Caudate nucleus (tissue), 63 donors: ENCODE measurements at places on chromosomes 13 and 19.

- no peak for DNase-seq
These were observed 3.9 kb upstream of the PRX start for GRCh38 chr19:40416918-40417642.

DNA sequence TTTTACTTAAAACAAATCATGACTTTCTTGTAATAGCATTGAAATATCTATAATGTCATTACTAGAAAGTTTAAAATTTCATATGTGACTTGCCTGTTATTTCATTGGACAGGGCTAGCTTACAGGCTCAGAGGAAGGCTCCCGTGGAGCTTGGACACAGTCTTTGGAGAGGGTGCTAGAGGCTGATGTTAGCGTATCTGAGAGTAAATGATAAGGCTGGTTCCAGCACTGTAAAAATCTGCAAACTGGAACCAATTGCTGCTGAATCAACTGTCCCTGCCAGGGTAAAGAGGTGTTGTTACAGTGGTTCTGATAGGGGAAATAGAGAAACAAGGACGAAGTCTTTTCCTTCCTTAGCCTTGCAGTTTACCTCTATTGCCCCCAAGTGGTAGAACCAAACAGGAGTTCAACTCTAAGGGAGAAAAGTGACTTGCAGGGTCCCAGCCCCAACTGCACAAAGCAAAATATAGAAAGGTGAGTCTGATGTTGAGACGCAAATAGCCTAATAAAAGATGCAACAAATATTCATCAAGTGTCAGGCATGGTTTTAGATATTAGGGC is 901.7 kb downstream of the DIAPH3 start:
- no peak for DNase-seq

GRCh38 chr19:44553478-44554171 is 24.1 kb upstream of the CEACAM20 start:
- no peak for DNase-seq

GRCh38 chr19:48648134-48648533 is 2.1 kb upstream of the CA11 start:
- DNase-seq: no peak

DNA sequence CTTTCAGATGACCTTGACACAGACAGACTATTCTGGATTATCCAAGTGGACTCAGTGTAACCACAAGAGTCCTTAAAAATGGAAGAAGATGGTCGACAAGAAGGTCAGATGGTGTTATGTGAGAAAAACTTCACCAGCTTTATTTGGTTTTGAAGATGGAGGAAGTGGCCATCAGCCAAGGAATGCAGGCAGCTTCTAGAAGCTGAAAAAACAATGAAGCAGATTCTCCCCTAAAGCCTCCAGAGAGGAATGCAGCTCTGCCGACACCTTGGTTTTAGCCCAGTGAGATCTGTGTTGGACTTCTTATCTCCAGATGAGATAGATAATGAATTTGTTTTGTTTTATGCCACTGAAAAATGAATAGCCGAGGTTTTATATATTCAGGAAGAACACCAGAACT is 501.5 kb downstream of the DCT start:
- no peak for DNase-seq

GRCh38 chr19:46366620-46367292 is 19.9 kb downstream of the PPP5C start:
- no peak for DNase-seq

GRCh38 chr13:76830805-76831204 is 55.4 kb downstream of the KCTD12 start:
- DNase-seq: peak; percentile 72

DNA sequence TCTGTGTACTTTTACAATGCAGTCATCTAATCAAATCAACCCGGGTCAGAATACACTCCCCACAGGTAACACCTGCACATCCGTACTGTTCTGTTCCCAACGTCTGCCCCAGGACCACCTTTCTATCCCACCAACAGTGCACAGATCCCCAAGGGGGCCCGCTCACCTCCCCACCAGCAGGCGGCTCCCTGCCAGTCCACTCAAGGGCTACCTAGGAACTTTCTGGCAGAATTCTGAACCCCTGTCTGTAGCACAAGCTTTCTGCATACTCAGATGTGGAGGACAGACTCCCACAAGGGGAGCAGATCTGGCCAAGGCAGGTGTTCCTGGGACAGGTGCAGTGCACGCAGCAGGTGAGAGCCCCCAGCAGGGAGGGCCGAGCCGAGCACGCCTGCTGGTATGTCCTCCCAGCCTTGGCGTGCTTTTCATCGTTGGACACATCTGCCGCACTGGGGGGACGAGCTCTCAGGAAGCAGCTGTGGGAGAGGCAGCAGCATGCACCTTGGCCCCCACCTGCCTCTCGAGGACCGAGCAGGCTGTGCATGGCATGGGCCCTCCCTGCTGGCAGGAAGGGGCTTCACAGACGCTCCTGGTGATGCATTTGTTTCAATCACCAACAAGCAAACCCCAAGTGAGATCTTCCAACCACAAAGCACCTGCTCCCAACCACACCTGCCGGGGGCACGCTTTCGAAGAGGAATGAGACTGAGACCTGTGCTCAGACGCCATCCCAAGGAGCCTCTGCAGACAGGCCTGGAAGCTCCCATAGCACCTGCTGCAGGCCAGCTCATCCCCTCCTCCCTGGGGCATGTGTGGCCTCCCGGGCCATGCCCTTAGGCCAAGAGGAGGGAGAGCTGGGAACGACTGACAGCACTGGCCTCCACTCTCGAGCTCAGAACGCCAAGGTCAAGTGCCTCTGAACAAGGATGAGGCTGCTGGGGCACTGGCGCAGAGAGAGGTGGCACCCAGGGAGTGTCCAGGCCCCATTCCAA is 35.9 kb downstream of the RAB20 start:
- no peak for DNase-seq

GRCh38 chr13:111962431-111962891 is 104.5 kb upstream of the SOX1 start:
- DNase-seq: no peak

DNA sequence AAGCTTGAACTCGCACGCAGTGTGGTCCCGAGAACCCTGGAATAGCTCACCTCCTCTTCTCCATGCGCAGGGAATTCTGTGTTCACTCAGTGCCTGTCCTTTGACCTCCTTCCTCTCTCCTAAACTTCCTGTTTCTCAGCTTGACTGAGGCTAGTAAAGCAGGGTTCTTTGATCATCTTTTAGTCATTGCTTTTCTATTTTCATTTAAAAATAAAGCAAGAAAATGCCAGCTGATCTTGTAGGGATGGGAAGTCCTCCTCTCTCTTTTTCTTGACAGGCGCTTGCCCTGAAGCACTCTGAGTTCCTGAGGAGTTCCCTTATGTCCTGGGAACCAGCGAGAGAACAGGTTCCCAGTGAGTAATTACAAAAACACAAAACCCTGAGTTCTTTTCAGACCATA is 62.8 kb downstream of the ARHGEF7 start:
- no peak for DNase-seq

DNA sequence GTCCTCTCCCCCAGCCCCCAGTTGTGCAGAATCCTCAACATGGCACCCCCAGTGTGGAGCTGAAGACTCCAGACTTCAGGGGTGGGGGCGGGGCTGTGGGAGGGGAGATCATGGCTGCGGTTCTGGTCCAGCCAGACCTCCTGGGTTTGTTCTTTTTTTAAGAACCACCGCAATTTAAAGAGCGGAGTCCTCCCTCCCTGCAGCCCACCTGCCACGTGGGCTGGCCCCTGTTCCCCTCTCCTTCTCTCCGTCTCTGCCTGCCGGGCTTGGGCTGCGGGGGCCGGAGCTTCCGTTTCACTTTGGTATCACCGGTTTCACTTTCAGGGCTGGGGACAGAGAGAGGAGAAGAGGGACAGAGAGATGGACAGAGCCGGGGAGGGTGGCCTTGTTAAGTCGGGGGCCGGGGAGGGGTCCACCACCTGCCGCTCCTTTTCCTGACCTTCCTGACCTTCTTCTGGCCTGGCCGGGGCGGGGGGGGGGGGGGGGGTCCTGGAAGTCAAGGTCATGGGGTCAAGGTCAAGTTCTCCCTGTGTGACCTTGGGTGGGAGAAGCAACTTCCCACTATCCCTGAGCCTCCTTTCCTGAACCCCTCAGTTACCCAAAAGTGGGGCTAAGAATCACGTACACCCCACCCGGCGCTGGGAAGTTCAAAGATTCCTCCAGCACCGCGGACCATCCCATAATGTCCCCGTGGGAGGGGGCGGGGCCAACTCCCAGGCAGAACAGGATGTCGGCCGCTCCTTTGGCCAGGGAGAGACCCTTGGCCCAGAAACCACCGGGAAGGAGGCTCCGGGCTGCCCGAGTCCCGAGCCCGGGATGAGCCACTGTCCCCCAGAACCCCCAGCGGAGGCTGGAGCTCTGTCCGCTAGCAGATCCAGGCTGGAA is 11.3 kb upstream of the ZBTB7A start:
- no peak for DNase-seq

GRCh38 chr13:53161251-53161650 is 132.6 kb downstream of the OLFM4 start:
- DNase-seq: no peak

DNA sequence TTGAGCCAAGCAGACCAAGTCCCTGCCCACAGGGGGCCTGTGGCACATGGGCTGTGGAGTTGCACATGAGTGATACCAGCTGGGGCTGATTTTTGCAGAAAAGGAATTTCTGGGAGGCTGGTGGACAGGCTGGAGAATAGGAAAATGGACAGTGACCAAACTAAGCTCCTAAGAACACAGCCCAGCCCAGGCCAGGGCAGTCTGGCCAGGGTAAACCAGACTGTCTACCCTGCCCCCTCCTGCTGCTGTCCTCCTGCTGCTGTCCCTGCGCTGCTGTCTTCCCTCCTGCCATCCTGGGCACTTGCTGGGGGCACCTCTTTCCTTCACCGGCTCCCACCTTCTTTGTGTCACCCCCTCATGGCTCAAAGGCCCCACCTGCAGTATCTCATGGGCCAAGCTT is 219.2 kb downstream of the ZIC5 start:
- no peak for DNase-seq

DNA sequence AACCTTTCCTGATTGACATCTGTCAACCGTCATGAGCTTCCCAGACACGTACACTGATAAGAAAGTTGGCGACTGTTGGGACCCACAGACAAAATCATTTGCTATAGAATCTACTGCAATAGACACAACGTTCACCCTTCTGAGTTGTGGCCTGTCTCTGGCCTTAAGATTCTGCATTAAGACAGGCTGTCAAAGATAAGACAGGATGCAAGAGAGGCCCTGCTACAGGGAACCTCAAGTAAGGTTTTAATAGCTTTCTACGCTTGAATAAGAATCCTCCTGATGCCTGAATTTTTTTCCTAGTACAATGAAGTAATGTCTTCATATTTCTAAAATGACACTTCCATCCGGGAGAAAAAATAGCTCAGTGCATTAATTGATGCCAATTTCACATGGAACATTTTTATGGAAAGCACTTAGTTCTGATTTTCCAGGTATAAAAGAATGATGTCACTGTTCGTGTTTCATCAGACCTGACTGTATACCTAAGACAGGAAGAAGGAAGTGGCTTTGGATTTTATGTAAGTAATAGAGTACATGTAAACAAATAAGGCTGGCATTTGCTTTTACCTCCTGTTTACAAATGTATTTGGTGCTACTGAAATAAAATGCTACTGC is 275.2 kb upstream of the GPC6 start:
- no peak for DNase-seq

DNA sequence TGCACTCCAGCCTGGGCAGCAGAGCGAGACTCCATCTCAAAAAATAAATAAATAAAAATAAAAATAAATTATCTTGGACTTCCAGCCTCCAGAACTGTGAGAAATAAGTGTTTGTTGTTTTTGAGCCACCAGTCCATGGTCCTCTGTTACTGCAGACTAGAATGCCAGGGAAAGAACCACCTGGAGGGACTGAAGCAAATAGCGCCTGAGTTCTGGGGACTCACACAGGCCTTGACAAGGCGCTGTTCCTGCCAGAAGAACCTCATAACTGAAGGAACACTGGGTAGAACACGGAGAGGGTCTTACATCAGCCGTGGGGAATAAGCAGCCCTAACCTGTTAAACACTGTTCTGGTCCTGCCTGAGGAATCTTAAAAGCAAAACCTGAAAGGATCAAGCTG is 8.4 kb upstream of the LENG8 start:
- no peak for DNase-seq

GRCh38 chr19:48578891-48579290 is 26.9 kb downstream of the SULT2B1 start:
- DNase-seq: no peak

- DNase-seq: no peak
These were observed 4.3 kb upstream of the PTGER1 start for GRCh38 chr19:14479309-14479974.

- no peak for DNase-seq
These were observed 507 bp upstream of the LCP1 start for GRCh38 chr13:46182491-46182877.

DNA sequence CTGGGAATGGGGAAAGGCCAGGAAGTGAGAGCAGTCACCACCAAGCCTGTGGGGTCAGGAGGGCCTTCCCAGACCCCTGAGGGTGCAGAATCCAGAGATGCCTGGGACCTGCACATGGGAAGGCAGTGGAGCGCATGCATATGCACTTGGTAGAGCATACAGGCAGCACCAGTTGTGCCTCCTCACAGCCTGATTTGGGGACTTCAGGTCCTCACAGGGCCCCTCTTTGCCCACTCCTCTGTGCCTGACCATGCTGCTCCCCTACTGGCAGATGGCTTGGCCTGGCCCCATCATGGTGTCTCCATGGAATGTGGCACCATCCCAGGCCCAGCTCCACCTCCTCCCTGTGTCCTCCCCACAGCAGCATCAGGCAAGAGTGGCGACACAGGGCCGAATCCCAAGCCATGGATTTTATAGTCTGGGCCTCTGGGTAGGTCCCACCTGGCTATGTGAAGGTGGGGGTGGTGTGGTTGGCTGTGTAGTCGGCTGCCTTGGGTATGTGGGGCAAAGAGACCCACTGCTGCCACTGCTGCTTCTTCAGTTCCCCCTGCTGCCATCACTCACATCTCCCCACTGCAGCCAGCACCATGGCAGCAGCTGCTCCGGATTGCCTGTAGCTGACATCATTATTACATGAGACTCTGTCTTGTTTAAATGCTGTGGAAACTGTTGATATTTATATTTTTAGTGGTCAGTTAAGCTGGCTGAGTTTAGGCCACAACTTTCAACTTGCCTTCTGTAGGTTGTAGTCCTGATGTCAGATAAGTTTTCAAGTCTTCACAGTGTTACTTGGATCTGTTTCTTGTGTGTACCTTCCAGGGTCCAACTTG is 247.0 kb downstream of the GPC6 start:
- no peak for DNase-seq

- no peak for DNase-seq
These were observed 1089.7 kb downstream of the EFNB2 start for GRCh38 chr13:105445796-105446195.

DNA sequence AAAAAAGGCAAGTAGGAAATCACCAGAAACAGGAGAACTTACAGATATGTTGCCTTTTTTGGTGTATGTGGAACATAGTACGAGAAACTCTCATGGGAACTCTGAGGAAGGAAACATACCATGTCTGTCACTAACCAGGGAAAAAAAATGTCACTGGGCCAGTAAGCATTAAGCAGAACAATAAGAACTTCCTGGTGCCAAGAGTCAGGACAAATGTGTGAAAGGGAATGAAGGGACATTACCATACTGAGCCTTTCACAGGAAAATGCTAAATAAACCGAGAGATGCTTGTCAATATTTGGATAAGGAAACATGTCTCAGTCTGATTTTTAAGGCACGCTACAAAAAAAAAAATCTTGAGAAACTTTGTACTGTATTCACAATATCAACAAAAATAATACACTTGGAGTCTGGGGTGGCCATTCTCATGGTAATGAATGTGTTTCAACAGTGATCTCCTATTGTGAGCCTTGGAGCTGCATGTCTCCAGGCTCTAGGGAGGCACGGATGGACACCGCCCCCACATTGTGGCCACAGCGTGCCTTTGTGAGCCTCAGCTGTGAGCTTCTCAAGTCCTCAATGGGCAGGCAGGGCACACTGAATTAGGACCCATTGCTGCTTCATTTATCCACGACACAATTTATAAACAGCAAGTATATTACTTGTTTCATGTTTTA is 113.0 kb upstream of the ARGLU1 start:
- DNase-seq: peak; percentile 7

- DNase-seq: no peak
These were observed 25.8 kb downstream of the RFX1 start for GRCh38 chr19:13980340-13980739.
